Endothelial cell of coronary artery (primary cell): ENCODE measurements at places on chromosomes 16 and 17. TPM values are rescaled to one million over a fixed set of nuclear protein-coding genes. Genes with fewer than 3 reads are reported as not detected.

Gene TBC1D3I
- under 0.01 and 0.38 TPM in 2 replicates for total RNA-seq

Gene TRAF4
- 35.3 and 40.6 TPM in 2 replicates for total RNA-seq

Gene OTOP3
- not detected in 2 replicates for total RNA-seq

Gene CHD9NB
- 1.1 and 1.8 TPM in 2 replicates for total RNA-seq

Gene PYDC1
- not detected in 2 replicates for total RNA-seq

Gene IGSF6
- not detected in 2 replicates for total RNA-seq
